ENCODE measurements at places on chromosomes 3 and 15. TPM values are rescaled to one million over a fixed set of nuclear protein-coding genes. Genes with fewer than 3 reads are reported as not detected.

The INSYN1 gene
- 0.02 TPM for total RNA-seq

The DZIP1L gene
- 2.5 TPM for total RNA-seq

The UQCC5 gene
- total RNA-seq = 5.4 TPM

The GALK2 gene
- total RNA-seq = 37.2 TPM

The CD86 gene
- not detected for total RNA-seq

The SPINT1 gene
- total RNA-seq = 2.4 TPM

The ZNF80 gene
- not detected for total RNA-seq

The NFKBIZ gene
- total RNA-seq = 4.7 TPM

The HIGD2B gene
- not detected for total RNA-seq

The DNAH12 gene
- total RNA-seq = not detected

The TICRR gene
- total RNA-seq = 5.2 TPM

The SHC4 gene
- total RNA-seq = 10.9 TPM

The POLQ gene
- 4.0 TPM for total RNA-seq

The AHSG gene
- total RNA-seq = not detected

The CLSTN2 gene
- total RNA-seq = not detected

The FBXO22 gene
- 107 TPM for total RNA-seq

The XXYLT1 gene
- total RNA-seq = 9.3 TPM

The FOXL2 gene
- 3.0 TPM for total RNA-seq

The GREM1 gene
- total RNA-seq = not detected

The MCTP2 gene
- 0.61 TPM for total RNA-seq

The HSPBAP1 gene
- 5.1 TPM for total RNA-seq

The CP gene
- 6.2 TPM for total RNA-seq

The BCHE gene
- total RNA-seq = 39.0 TPM

The GOLGA6L7 gene
- total RNA-seq = not detected

The SAMD7 gene
- not detected for total RNA-seq

The GOLGA6D gene
- total RNA-seq = not detected

The LOXL1 gene
- total RNA-seq = 10.4 TPM

The SLC22A14 gene
- total RNA-seq = 0.35 TPM

The MASP1 gene
- not detected for total RNA-seq

The CCDC39 gene
- total RNA-seq = not detected

The VPS18 gene
- 11.4 TPM for total RNA-seq

The DNAJB8 gene
- total RNA-seq = not detected

The DPPA2 gene
- total RNA-seq = not detected

The NR2E3 gene
- total RNA-seq = 0.37 TPM

The ROBO1 gene
- 3.2 TPM for total RNA-seq

The SLC15A2 gene
- total RNA-seq = 1.4 TPM

The FBLN2 gene
- not detected for total RNA-seq

The INKA1 gene
- 0.26 TPM for total RNA-seq

The LRRC15 gene
- not detected for total RNA-seq

The KBTBD13 gene
- not detected for total RNA-seq

The ZPLD1 gene
- total RNA-seq = not detected

The TMEM212 gene
- not detected for total RNA-seq

The KLHL40 gene
- not detected for total RNA-seq

The CCK gene
- total RNA-seq = not detected

The LEKR1 gene
- 0.35 TPM for total RNA-seq

The SLITRK3 gene
- total RNA-seq = not detected

The CYP8B1 gene
- not detected for total RNA-seq

The GOLGA8N gene
- total RNA-seq = 4.0 TPM

The TMEM45A gene
- 8.9 TPM for total RNA-seq

The CX3CR1 gene
- not detected for total RNA-seq

The CKMT1B gene
- 2.4 TPM for total RNA-seq

The ALDH1A2 gene
- total RNA-seq = not detected

The AGTR1 gene
- total RNA-seq = 0.10 TPM
